ENCODE measurements at places on chromosomes 13 and 19.

DNA sequence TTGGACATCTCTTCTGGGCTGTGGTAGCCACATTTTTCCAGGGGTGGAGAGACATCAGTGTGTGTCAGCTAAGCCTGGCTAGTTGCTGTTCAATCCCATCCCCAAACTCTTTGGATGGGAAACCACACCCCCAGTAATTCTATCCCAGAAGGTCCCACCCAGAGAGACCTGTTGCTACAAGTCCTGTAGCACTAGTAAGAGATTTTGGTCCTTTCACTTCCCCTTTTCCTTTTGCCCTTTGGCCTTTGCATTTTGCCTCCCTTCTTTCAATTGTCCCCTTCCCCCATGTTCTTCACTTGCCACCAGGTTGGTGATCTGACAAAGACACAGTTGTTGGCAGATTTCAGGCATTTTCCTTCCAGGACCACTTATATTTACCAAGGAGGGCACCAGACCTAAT is 3.8 kb downstream of the CBY2 start:
- no peak for DNase-seq

DNA sequence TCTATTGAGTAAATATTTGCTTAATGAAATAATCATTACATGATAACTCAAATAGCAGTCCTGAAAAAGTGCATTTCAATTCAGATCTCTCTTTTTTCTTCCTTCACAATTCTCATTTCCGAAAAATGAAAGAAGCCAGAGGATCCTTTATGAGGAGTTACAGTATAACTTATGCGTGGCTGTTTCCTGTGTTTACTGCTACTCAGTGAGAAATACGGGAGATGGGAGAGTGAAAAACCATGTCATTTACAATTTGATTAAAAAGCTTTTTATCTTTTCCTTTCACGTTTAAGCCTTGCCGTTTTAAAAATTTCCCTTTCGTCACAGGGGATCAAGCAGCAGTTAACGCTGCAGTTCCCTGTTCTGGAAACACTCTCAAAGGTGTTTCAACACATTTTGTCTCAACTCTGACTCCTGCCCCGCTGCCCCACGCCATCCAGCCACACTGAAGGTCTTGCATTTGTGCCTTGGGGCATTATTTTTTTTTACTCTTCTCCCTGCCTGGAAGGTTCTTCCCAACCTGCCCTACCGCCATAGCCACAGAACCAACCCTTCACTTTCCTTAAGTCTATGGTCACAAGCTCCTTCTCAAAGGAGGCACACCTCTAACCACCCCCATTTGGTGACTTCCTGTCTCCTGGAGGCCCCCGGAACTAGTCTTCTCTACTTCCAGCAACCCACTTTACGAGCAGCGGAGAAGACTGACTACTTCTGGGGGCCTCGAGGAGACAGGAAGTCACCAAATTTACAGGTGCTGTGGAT is 17.0 kb downstream of the KL start:
- no peak for DNase-seq

DNA sequence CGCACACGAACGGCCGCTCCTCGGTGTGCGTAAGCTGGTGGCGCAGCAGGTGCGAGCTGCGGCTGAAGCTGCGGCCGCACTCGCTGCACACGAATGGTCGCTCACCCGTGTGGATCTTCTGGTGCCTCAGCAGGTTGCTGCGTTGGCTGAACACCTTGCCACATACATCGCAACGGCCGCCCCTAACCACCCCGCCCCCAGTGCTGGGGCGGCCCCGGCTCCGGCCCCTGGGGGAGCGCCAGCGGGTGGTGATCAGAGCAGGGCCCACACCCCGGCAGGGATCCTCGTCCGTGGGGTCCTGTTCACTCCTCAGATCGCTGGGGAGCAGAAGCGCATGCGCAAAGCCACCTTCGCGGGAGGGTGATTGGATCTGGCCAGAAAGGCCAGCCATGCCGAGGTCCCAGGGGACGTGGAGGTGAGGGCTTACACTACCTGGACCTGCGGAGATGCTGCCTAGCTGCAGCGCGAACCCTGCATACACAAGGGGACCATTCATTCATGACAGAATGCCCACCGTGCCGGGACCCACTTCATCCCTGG is 4.7 kb upstream of the UBE2M start:
- DNase-seq, result no peak

- no peak for DNase-seq
These were observed 909.8 kb downstream of the EFNB2 start for GRCh38 chr13:105625691-105626090.

DNA sequence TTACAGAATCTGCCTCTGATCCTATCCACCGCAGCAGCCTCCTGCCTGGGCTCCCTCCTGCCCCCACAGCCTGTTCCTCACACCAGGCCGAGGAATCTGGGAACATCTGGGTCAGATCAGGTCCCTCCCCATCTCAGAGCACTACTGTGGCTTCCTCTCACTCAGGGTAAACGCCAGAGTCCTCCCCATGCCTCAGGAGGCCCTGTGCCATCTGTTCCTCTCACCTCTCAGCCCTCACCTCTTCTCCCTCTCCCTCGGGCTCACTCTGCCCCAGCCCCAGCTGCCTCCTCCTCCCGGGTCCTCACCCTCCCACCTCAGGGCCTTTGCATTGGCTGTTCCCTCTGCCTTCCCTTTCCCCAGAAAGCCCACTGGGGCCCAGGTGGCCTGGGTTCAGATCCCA is 18.2 kb downstream of the FCGBP start:
- DNase-seq, result no peak

DNA sequence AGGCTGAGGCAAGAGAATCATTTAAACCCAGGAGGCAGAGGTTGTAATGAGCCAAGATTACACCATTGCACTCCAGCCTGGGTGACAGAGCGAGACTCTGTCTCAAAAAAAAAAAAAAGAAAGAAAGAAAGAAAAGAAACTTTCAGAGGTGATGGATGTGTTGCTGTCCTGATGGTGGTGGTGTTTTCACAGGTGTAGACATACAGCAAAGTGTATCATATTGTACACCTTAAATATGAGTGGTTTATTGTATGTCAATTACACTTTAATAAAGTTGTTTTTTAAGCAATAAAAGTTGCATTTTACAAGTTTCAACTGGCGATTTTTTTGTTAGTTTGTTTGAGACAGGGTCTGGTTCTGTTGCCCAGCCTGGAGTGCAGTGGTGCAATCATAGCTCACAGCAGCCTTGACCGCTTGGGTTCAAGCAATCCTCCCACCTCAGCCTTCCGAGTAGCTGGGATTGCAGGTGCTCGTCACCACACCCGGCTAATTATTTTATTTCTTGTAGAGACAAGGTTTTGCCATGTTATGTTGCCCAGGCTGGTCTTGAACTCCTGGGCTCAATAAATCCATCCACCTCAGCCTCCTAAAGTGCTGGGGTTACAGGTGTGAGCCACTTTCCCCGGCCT is 13.5 kb upstream of the INSR start:
- DNase-seq, result no peak

DNA sequence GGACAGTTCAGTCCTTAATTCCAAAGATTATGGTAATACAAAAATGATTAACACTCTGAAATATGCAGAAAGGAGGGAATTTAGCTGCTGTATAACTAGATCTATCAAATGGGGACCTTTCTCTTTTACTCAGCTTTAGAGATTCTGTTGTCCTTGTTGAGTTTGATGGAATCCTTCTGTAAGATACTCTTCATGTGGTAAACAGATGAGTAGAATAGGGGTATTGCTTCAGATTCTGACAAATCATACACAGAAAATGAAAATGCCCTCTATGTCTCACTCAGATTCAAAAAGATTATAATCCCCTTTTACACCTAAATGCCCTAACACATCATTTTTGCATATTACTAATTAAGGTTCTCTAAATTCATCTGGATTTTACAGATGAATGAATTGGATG is 50.7 kb downstream of the ARHGAP35 start:
- DNase-seq, result no peak

All from epithelial cell of esophagus (primary cell).